HT1080 (cell line): ENCODE measurements at places on chromosomes 3 and 15. TPM values are rescaled to one million over a fixed set of nuclear protein-coding genes. Genes with fewer than 3 reads are reported as not detected.

GUCA1C gene
- not detected in 2 replicates for total RNA-seq

SNX4 gene
- total RNA-seq, result 22.3 and 25.7 TPM in 2 replicates

IQCF6 gene
- total RNA-seq, result not detected in 2 replicates

SPATA12 gene
- 0.80 and 1.6 TPM in 2 replicates for total RNA-seq

ADCY5 gene
- total RNA-seq, result 0.30 and 1.7 TPM in 2 replicates

ARMC8 gene
- total RNA-seq, result 37.5 and 41.5 TPM in 2 replicates

UPK1B gene
- total RNA-seq, result 0.03 TPM in 1 of 2 replicates, not detected in the other

SLC25A38 gene
- 37.1 and 53.8 TPM in 2 replicates for total RNA-seq

FBXW12 gene
- not detected in 2 replicates for total RNA-seq

GRCh38 chr3:28042707-28043106, 198.7 kb upstream of the CMC1 start:
- DNase-seq, result no peak

DNA sequence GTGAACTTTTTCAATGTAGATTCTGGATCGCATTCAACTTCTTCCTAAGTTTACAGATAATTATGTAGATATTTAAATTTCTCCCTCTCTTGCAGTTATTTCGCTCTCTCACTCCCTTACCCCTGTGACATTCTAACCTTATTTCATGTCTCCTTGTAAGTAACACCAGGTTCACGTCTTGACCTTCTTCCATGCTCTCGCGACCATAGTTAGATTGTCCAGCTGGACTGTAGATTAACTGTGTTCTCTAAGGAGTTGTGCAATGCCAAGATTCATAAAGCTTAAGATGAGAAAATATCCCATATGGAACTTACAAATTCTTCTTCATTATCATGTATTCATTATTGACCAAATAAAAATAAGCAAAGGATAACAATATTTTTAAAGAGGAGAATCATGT, 430.5 kb downstream of the GABRG3 start:
- DNase-seq, result no peak

- DNase-seq, result peak; percentile 87
Observed at GRCh38 chr3:22585504-22585903, 617.6 kb upstream of the UBE2E2 start.

DNA sequence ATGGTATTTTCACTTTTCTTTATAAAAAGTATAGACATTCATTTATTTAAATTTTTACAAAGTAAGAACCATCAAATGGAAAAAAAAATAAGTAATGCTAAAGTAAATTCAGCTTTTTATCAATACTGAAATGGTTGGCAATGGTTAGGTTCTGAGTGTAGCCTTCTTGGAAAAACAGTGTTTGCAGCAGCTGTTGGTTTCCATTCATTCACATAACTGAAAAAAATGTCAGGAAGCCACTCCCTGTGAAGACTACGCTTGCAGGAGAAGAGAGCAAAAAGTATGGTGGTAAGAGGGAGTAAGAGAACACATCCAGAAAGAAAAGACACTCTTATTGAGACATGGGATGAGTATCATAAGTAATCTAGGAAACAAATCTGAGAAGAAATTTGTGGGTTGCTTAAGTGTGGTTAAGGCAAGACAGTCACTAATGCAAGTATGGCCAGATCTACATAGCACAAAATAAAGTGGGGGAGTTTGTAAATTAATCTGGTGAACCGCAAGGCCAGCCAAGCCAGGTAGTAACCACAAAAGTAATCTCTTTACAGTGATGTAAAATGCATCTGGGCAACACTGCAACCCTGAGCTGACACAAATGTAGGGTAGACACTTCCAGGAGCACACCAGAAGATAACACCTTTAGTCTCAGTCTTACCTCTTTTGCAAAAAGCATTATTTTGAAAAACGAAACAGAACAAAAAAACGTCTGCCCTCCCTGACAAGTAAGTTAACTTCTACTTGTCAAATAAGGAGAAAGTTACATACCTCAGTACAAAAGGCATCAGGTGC, 133.7 kb downstream of the IGSF11 start:
- no peak for DNase-seq

DNA sequence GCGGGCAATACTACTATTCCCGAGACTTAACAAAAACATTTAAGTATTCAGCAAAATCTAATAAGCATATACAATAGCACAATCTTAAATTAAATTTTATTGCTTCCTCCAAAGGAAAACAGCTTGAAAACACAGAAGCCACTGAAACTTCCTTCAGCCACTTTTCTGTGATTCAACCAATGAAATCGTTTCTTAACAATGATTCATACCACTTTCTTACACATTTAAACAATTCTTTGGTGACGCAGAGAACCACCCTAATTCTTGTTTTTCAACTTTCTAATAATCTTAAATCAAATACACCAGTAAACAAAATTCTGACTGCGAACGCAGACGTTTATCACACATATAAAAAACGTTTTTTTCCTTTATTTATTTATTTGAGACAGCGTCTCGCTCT, 4.1 kb downstream of the TJP1 start:
- DNase-seq, result no peak

DNA sequence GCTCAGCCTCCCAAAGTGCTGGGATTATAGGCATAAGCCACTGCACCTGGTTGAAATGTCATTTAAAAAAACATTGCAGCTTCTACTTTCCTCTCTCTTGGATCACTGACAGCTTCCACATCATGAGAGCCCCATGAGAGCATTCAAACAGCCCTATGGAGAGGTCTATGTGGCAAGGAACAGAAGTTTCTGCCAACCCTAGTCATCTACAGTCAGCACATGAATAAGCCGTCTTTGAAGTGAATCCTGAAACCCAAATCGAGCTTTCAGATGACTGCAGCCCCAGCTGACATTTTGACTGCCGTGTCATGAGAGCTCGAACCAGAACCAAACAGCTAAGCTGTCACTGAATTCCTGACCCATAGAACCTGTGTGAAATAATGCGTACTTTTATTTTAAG, 39.8 kb downstream of the CD200R1L start:
- no peak for DNase-seq

DNA sequence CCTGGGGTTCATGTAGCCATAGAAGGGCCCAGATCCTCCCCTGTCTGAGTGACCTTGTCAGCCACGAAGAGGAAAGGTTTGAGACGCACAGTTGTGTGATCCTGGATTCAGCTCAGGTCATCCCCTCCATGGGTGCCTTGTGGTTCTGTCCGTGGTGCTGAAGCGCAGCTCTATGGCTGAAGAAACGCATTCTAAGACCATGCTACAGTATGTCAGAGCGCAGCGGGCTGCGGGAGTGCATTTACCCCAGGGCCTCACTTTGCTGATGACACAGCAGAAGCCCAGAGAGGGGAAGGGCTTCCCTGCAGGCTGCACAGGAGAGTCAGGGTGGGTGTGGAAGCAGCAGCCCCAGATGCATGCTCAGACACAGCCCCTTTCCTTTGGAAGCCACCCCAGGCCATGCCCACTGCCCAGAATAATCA, 68.8 kb upstream of the IQSEC1 start:
- no peak for DNase-seq

GRCh38 chr3:24686808-24687207, 192.2 kb upstream of the THRB start:
- DNase-seq, result peak; percentile 74

DNA sequence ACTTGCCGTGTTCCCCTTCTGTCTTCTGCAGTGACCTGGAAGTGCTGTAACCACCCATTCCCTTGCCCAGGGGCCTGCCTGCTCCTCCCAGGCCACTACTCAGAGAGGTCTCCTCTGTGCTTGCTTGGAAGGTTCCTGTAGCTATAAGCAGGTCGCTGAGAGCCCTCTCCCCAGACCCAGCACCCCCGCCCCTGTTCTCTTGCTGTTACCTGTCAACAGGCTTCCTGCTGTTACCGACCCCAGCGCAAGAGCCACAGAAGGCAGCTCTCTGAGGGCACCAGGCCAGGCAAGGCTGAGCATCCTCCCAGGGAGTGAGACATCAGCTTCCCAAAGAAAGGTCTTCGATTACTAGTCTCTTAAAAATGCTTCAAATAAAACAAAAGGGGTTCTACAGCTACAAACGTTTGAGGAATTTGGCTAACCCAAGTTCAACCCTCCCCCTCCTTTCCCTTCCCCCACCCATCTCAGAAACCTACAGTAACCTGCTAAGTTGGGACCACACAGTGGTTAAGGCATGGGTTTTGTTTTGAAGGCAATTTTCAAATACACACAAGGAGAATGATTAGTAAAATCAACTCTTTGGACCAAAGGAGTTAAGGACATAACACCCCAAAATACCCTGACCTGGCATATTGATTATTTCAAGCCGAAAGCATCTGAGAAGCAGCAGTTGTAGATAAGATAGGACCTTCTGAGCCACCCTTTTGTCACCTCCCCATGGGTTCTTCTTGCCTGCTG, 74.9 kb upstream of the MFGE8 start:
- DNase-seq, result no peak

- no peak for DNase-seq
Observed at GRCh38 chr3:50472958-50473357, 30.5 kb downstream of the CACNA2D2 start.

- no peak for DNase-seq
Observed at GRCh38 chr3:194315965-194316361, 35.2 kb downstream of the CPN2 start.

DNA sequence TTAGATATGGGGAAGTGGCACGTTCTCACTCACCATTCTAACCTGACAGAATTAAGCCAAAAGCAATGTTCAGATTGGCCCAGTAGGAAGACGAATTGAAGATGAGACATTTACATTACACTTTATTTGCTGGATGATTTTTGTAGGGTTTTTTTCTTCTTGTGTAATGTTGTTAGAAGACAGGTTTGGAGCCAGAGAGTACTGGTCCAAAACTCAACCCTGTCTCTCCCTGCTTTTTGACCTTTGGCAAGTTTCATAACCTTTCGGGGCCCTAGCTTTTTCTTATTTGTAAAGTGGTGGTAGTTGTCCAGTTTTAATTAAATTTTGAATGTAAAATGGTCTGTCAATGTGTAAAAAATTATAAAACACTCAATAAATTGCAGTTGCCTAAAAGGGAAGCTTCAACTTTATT, 29.5 kb downstream of the PDE8A start:
- DNase-seq, result no peak

- DNase-seq, result peak; percentile 89
Observed at GRCh38 chr15:99249270-99249841, at the start of gene TTC23. Gene TTC23 (minus strand): TSS chr15:99249581. CDS start chr15:99228712, 20,869 bp downstream.

DNA sequence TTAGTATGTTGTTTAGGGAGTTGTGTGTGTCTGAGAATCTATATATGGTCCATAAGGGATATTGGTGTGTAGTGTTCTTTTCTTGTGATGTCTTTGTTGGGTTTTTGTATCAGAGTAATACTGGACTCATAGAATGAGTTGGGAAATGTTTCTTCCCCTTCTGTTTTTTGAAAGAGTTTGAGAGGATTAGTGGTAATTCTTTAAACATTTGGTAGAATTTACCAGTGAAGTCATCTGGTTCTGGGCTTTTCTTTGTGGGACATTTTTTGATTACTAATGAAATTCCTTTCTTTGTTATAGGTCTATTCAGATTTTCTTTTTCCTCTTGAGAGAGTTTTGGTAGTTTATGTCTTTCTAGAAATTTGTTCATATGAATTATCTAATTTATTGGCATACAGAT, 16.9 kb downstream of the ACKR2 start:
- DNase-seq, result no peak

- DNase-seq, result no peak
Observed at GRCh38 chr15:66429117-66429516, 42.4 kb downstream of the MAP2K1 start.
